ENCODE measurements at places on chromosomes 4 and X.

DNA sequence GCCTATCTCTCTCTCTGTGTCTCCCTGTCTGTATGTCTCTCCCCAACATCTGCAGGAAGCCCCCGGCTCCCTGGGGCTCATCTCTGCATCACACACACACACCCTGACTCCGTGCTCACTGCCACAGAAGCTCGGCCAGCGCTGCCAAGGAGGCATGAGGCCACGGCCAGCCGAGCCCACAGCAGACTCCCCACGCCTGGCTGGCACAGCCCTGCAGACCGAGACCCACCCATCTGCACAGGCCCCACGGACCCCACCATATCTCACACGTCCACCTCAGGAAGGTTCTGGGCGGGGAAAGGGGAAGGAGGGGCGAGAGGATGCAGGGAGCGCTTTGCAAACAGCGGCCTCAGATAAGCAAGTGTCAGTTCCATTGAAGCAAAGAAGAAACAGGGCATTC lies 28.5 kb upstream of the SLC25A6 start:
- DNase-seq = no peak

DNA sequence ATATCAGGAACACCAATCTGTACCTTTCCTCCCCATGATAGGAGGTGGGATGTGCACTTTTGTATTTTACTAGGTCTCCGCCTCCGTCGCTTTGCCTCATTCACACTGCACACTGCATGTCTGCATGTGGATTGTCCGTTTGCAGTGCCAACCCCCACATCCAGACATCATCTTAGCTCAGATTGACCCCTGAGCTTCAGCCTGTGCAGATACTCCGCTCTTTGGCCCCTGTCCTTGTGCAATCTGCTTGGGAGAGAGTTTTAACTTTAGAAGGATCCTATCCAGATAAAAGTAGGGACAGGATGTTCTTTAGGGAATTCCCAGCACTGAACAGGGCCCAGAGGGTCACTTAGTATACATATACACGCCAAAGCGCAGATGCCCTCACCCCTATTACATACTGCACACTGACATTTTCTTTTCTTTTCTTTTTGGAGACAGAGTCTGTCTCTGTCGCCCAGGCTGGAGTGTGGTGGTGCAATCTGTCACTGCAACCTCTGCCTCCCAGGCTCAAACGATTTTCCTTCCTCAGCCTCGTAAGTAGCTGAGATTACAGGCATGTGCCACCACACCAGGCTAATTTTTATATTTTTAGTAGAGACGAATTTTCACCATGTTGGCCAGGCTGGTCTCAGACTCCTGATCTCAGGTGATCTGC lies 43.3 kb upstream of the FBXW7 start:
- no peak for DNase-seq

GRCh38 chrX:80648023-80648422 lies 161.7 kb downstream of the BRWD3 start:
- DNase-seq = no peak

DNA sequence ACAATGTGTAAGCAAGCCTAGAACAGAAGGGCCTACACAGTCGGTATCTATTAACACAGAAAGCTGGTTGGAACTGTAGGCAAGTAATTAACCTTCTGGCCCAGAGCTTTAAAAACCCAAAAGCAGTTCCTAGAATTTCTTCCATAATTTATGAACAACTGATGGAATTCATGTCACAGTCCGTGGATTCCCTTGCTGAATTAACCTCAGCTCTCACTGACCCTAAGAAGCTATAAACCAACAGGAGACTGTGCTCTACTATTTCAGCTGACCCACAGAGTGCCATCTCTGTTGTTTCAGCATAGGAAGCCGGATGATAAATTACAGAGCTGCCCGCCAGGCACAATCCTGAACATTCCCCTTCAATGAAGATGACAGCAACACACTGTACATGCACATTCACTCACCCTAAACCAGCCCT lies 157.3 kb downstream of the PRDM5 start:
- DNase-seq = no peak

DNA sequence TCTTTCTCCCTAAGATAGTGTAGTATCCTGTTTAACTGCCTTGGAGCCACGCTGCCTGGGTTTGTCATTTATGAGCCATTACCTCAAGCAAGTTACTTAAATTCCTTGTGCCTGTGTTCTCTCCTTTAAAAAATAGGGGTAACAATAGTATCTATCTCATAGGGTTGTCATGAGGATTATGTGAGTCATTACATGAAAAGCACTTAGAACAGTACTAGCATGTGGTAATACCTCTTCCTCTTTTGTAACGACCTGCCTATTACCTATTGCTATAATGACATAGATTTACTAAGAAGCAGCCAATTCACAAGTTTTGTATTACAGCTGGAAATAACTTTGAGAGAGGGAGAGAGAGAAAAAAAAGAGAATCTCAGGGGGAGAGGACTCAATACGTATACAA lies 834.7 kb downstream of the RAPGEF2 start:
- no peak for DNase-seq

DNA sequence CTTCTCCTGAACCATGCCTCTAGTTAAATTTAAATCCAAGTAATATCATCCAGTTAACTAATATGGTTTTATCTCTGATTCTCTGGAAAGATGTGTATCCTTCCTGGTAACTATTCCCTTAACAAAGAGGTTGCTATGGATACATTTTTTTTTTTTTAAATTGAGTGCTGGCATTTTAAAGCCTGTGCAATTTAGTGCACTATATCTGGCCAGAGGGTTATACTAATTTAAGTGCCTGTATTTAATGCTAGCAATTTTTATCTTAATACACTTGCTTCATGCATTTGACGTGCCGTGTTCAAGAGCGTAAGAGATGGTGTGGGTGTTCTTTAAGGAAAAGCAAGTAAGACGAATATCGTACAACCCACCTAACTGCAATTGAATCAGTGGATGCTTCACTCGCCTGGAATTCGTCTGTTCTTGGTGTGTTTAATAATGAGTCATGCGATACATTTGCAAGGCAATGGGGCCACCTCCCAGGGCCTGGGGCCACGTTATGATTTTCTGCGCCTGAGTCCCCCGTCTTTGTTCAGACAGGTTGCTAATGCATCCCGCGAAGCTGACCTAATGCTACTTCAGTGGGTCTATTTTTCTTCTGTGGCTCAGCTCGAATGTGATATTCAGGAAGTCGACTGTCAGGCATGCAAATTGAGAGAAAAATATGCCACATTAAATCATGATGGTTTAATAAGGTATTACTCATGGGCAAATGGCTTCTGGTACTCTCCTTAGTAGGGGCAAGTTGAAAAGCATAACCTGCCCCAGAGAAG lies 14.2 kb upstream of the MID1 start:
- no peak for DNase-seq

DNA sequence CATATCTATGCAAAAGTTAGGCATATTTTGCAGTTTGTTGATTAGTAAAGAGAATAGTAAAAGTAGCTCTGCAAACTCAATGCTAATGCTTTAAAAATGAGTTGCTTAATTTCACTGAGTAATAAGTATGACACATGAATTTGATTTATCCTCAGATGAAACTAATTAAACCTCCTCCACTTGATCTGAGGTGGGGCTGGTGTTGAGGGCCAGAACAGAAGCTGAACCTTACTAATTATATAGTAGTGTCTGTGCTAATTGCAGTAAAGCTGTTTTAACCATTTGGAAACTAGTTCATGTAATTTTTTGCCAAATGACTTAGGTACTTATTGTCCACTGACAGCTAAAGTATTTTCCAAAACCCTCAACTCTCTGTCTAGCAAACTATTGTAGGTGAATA lies 7.7 kb upstream of the PGAM4 start:
- no peak for DNase-seq

GRCh38 chr4:168527560-168527959 lies 30.7 kb downstream of the PALLD start:
- DNase-seq = no peak

DNA sequence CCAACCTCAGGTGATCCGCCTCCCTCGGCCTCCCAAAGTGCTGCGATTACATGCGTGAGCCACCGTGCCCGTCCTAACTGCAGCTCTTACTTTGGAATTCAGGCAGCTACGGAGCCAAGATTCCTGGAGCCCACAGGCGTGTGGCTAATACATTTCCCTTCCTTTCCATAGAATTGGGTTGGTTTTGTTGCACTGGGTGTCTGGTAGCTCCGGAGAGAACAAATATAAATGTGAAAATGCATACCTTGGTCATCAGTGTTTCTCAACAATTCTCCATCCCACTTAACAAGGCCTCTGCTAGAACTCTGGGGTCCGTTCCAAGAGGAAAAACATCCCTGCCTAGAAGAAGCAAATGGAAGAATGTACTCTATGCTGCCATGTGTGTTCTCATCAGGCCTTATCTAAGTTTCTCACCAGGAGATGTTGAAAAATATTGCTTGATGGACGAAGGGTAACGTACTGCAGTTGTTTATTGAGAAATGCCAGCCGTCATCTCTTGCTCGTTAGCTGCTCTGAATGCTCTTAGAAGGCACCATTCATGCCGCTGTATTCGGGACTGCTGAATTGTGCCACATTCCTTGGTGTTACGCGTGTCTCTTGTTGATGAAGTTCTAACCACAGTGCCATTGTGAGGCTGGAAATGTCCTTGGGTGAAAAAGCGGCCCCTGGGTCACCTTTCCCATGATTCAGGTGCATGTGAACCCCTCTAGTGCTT lies 50.5 kb upstream of the CD99 start:
- DNase-seq = no peak

- no peak for DNase-seq
Observed at GRCh38 chr4:108172753-108173598, 4.2 kb upstream of the LEF1 start.

GRCh38 chr4:155573126-155573525 lies 93.5 kb upstream of the GUCY1A1 start:
- DNase-seq = no peak

DNA sequence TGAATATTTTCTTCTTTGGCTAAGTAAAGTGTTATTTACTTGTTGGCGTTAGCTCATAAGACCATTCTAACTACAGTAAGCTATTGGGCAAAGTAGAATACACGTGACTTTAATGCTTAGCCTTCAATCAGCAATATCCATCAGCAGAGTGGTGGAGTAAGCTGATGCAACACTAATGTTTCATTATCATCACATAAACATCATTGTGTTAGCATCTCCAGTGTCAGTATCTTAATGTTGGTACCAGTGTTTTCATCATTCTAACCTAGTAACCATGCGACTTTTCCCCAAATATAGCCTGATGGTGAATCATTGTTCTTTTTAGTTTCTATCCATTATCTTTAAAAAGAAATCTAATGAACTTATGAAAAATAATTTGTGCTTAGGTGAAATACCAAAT lies 48.5 kb downstream of the APOOL start:
- no peak for DNase-seq

- DNase-seq = no peak
Observed at GRCh38 chrX:10077425-10078188, 79.2 kb upstream of the CLCN4 start.

- DNase-seq = no peak
Observed at GRCh38 chr4:76867880-76868655, 29.9 kb downstream of the SOWAHB start.

GRCh38 chrX:107871136-107871535 lies 45.5 kb downstream of the MID2 start:
- no peak for DNase-seq

GRCh38 chr4:37244583-37245390 lies at the start of gene NWD2:
Gene NWD2 (plus strand): TSS chr4:37244743. CDS start chr4:37245068, 325 bp downstream.
- DNase-seq = no peak

- DNase-seq = no peak
Observed at GRCh38 chr4:153560908-153561307, 94.7 kb downstream of the TMEM131L start.

- DNase-seq = no peak
Observed at GRCh38 chr4:108276690-108277089, 108.0 kb upstream of the LEF1 start.

DNA sequence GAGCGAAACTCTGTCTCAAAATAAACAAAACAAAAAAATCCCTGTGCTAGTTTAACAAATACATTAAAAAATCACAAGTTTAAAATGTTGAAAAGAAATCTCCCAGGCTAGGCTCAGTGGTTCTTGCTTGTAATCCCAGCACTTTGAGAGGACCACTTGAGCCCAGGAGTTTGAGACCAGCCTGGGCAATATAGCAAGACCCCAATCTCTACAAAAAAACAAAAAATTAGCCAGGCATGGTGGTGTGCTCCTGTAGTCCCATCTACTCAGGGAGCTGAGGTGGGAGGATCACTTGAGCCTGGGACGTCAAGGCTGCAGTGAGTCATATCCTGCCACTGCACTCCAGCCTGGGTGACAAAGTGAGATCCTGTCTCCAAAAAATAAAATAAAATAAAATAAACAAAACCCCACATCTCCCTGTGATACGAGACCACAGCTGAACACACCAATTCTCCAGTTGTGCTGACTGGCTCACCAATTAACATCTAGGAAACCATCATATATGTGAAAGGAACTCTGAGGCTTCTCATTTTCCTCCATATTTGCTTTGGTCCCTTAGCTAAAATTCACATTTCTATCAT lies 7.3 kb downstream of the RPS4X start:
- no peak for DNase-seq

- no peak for DNase-seq
Observed at GRCh38 chrX:118039591-118039990, 77.0 kb downstream of the KLHL13 start.

- no peak for DNase-seq
Observed at GRCh38 chr4:58061967-58062366, 951.8 kb upstream of the IGFBP7 start.

DNA sequence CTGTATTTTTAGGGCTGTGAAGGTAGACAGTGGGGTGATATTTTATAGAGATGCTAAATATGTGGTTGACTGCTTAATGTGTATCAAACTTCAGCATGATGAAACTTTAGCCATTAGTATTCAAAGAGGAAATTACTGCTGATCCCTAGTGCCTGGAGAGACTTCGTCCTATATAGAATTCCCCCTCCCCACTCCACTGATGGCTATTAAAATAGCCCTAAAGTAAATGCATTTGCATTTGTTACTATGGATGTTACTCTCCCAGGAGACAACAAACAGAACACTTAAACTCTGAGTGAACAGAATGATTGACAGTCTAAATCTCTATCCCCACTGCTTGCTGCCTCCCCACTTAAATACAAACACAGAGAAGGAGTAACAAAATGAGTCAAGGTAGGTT lies 39.1 kb downstream of the ADGRL3 start:
- DNase-seq = no peak

DNA sequence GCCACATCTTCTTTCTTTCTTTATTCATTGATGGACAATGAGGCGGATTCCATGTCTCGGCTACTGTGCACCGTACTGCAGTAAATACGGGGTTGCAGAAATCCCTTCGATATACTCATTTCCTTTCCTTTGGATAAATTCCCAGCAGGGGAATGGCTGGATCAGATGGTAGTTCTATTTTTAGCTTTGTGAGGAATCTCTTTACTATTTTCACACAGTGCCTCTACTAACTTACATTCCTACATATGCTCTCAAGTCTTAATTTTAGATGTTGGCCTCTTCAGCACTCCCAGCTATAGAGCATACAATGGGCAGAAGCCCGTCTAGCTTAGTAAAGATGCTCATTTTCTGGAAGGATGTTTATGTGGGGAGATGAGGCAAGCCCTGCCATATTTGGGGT lies 317.4 kb downstream of the ASMT start:
- DNase-seq = no peak

- no peak for DNase-seq
Observed at GRCh38 chrX:47316276-47317025, 53.9 kb upstream of the ZNF157 start.
